ENCODE measurements at places on chromosomes 1 and 21.

- DNase-seq = no peak
Measured at GRCh38 chr1:13699510-13699909, 478 bp upstream of the PRDM2 start.

GRCh38 chr1:15172405-15173259 is 19.1 kb downstream of the TMEM51 start:
- no peak for DNase-seq

DNA sequence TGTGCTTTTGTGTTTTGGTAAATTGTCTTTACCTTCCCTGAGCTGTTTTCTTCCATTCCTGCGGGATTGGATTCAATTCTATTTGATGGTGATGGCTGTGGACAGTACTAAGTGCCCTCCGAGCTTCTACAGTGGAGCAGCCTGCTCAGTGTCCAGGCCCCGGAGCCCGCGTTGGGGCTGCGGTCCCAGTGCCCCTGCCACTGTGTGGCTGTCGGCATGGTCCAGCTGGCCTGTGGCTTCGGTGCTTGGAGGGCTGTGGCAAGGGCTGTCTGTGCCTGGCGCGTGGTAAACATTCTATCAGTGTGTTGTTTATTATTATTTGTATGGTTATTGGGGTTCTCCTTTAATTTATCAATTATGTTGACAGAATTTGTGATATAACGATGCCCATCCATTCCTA is 109.1 kb upstream of the COL6A1 start:
- no peak for DNase-seq

DNA sequence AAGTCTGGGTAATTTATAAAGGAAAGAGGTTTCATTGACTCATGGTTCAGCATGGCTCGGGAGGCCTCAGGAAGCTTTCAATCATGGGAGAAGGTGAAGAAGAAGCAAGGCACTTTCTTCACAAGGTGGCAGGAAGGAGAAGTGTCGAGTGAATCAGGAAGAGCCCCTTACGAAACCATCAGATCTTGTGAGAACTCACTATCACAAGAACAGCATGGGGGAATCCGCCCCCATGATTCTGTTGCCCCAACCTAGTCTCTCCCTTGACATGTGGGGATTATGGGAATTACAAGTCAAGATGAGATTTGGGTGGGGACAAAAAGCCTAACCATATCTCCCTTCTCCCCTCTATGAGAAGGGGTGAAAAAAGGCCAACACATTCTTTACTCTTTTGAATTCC is 11.2 kb upstream of the IVNS1ABP start:
- DNase-seq = no peak

DNA sequence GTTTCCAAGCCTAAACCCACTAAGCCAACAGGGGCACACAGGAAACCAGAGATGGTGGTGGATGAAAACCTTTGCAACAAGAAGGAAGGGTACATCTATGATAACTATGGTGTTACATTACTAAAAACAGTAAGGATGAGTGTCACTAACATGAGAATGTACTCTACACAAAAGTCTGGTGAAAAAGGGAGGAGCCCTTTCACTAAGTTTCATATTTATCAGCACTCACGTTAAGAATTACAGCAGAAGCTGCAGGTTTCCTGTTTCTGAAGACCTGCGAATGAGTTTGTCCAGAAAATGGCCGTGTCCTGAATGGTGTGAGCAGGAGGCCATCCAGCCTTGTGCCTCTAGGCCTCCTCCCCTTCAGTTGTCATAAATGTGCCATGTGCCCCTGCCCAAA is 17.8 kb downstream of the ABCG1 start:
- no peak for DNase-seq

- DNase-seq = no peak
Measured at GRCh38 chr1:232704694-232705680, 75.1 kb upstream of the SIPA1L2 start.

DNA sequence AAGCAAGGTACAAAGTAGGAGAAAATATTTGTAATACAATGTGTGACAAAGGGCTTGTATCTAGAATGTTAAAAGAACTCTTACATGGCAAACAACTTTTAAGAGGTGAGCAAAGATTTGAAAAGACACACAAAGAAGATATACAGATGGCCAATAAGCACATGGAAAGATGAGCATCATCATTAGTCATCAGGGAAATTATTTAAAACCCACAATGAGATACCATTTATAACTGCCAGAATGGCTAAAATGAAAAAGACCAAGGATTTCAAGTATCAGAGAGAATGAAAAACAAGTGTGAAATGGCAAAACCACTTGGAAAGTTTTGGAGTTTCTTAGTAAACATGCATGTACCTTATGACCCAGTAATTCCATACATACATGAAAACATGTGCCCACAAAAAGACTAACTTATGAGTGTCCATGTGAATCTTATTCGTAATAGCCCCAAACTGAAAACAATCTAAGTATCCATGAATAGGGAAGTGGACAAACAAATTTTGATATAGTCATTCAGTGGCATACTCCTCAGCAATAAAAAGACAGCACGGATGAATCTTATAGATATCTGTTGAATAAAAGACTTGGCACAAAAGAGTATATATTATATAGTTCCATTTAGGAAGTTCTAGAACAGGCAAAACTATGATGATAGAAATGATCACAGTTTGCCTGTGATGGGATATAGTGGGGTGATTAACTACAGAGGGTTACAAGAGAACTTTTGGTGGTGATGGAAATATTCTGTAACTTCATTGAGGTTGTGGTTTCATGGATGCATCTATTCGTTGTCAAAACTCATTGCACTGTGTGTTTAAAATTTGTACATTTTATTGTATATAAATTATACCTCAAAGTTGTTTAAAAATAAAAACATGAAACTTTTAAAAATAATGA is 82.0 kb downstream of the DISP1 start:
- no peak for DNase-seq

DNA sequence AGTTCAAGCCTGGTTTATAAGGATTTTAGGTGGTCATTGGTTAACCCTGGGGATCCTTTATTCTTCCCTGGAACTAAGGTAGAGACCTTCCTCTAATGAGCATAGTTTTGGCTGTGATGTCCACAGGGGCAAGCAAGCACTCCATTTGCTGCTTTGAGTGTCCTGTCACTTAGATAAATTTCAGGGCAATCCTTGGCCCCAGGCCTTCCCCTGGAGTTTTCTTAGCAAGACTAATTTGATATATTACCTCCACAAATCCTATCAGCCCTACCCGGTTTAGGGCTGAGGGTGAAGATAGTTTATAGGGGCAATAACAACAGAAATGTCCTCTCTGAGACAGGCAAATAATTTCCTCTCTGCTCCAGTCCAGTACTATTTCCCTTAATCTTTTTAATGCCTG is 166.6 kb downstream of the CYYR1 start:
- DNase-seq = no peak

DNA sequence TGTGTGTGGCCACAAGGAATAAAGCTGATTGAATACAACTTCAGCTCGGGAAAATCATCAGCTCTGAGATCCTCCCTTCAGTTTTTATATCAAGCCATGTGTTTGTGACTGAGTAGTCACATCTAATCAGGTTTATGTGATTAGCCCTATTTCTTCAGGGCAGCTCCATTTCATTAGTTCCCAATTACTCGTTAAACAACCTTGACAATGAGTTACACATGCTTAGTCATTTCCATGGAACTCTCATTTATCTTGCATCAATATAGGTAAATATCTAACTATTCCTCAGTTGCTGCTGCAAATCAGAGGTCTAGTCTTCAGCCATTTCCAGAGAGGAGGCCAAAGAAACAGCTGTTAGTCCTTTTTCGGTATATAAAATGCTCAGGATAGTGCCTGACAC is 16.3 kb downstream of the CRB1 start:
- DNase-seq = no peak

GRCh38 chr1:10615332-10615731 is 140.6 kb downstream of the PEX14 start:
- DNase-seq = no peak

GRCh38 chr1:47725511-47725991 is 271.6 kb downstream of the TRABD2B start:
- no peak for DNase-seq

GRCh38 chr1:41516168-41517061 is 31.9 kb upstream of the EDN2 start:
- peak; percentile 89 for DNase-seq

GRCh38 chr1:93620172-93620840 is 61.3 kb downstream of the BCAR3 start:
- no peak for DNase-seq

- DNase-seq = no peak
Measured at GRCh38 chr21:33608559-33608958, 20.1 kb upstream of the DONSON start.
